CD8-positive, alpha-beta T cell (primary cell): ENCODE measurements at places on chromosomes 1 and 21. TPM values are rescaled to one million over a fixed set of nuclear protein-coding genes. Genes with fewer than 3 reads are reported as not detected.

GRCh38 chr1:198672124-198672523 lies 33.3 kb downstream of the PTPRC start:
- DNase-seq: no peak

DNA sequence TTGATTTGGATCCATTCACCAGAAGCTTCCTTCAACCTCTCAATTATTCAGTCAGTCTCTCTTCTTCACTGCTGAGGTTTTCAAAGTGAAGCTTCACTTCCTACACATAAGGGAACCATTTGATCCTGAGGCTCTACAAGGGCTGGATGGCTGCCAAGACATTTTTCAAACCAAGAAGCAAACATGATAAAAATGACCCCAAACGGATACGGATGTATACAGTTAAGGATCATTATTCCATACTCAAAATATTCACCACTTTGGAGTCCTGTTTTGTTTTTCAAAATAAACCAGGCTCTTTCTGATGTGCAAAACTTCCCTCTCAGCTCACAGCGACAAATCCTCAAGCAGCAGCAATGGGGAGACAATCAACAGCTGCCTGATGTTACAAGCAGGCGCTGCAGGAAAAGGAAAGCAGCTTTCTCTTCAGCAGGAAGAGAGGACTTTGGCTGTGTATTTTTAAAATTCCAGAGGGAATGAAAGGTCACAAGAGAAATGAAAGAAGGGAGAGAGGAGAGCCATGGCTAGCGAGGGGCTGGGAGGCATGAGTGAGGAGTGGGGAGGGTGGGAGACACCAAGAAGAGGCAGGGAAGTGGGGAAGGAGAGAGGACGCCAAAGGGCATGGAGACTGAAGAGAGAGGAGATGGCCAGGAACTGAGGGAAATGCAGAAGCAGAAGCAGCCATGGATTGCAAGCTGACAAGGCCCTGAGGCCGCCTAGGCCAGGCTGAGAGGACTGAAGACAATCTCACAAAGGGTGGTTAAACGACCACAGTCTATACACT lies 145.4 kb downstream of the SLC45A1 start:
- DNase-seq: peak; percentile 26

The HORMAD1 gene
- not detected for total RNA-seq

- no peak for DNase-seq
Measured at GRCh38 chr21:29279558-29279957, 19.2 kb upstream of the BACH1 start.

DNA sequence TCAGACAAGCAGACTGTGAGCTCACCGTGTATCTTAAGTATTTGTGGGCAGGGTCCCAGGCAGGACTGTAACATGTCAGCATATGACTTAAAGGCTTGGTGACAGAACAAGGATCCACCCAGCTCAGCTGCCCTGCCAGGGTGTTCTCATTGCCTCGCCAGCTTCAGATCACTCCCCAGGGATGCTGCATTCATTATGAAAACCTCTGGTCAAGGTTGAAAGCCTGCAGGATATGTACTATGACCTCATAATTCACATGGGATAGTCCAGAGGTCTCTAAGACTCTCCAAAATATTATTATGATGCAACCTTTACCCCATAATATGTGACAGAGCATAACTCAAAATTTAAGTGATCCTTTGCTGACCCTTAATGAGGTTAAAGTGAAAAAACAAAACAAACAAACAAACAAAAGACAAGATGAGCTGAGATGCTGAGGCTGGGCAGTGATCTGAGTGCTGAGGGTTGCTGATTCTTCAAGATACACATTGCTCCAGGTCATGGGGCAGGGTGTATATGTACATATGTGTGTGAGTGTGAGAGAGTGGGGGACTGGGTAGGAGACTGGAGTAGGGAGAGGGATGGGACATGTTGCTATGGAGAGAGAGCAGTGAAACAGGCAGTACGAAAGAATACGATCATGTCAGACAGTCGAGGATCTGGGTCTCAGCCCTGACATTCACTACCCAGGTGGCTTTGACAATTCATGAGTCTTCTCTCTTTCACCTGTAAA lies 98.8 kb upstream of the DUSP10 start:
- DNase-seq: no peak

DNA sequence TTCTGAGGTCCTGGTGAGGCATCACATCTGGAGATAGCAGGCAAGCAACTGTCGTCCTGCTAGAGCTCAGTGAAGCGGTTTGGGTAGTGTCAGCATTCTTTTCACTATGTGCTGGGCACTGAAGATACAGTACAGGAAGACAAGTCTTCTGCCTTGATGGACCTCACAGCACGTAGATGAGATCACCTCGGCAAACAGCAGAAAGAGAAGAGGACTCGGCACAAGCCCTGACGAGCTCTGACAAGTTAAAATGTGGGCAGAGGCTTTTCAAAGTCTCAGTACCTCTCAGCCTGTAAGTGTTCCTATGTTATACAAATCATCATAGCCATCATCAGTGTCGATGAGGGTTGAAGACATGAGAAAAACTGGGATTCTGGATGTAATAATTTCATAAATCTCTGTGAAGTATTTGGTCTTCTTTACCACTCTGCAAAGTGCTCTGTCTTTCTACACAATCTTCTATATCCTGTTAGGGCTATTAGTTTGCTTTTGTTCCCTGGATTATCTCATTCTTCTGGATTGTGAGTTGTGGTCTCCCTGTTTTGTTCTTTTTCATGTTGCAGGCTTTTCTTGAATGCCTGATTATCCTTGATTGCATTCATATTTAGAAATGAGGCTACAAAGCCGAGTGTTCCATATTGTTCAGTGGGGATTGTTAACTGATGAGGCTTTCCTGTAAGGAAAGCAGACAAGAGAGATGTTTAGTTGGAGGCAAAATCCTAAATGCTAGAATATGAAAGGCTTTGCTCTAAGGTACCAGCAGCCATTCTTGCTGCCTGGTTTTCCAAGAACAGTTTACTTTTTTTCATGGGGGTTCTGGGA lies 24.2 kb downstream of the MAEL start:
- no peak for DNase-seq

The LMX1A gene
- total RNA-seq: not detected

DNA sequence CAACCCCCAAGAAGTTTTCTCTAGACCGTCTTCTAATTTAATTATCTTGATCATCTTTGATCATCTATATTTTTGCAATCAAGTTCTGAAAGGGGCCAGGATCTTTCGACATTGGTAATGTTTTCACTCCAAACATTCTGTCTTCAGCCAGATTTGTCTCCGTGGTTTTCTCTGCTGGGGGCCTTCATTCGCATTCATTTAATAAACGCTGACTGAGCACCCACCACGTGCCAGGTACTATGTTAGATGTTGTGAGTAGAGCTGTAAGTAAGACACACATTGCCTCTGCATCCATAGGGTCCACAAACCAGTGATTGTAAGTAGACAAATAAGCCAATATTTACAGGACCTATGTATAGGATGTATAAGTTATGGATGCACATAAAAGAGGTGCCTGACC lies 134.5 kb upstream of the MROH9 start:
- DNase-seq: no peak

The LAMC1 gene
- 0.50 TPM for total RNA-seq

GRCh38 chr21:16402752-16403151 lies 673.0 kb downstream of the USP25 start:
- DNase-seq: no peak

The CELSR2 gene
- total RNA-seq: 3.8 TPM

DNA sequence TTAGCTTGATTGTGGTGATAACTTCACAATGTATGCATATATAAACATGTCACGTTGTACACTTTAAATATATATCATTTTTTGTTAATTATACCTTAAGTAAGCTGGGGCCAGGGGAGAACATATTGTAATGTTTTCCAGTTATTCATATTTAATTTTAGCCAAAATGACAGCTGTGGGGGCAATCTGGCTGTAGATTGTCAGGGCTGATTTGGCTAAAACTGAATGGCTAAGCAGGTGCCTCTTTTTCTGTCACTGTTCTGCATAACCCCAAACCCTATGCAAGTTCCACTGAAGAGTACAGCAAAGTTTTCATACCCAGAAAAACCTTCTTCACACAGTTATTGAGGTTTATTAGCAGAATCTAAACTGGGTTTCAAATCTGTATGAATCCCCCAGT lies 318.2 kb downstream of the PTPRC start:
- no peak for DNase-seq

- no peak for DNase-seq
Measured at GRCh38 chr1:96472471-96472870, 249.1 kb upstream of the PTBP2 start.

GRCh38 chr1:223341121-223341520 lies 22.9 kb downstream of the SUSD4 start:
- DNase-seq: no peak

The BSND gene
- not detected for total RNA-seq

The MTMR11 gene
- not detected for total RNA-seq

- DNase-seq: no peak
Measured at GRCh38 chr1:229238674-229239415, 32.1 kb upstream of the RAB4A start.

- DNase-seq: no peak
Measured at GRCh38 chr1:66777831-66778230, 23.2 kb downstream of the INSL5 start.

The PEF1 gene
- 35.8 TPM for total RNA-seq

The CSF3R gene
- 0.41 TPM for total RNA-seq

The DTL gene
- 1.0 TPM for total RNA-seq

- no peak for DNase-seq
Measured at GRCh38 chr1:228012555-228012954, 5.8 kb downstream of the WNT3A start.
